ENCODE measurements at places on chromosomes 12 and 14. TPM values are rescaled to one million over a fixed set of nuclear protein-coding genes. Genes with fewer than 3 reads are reported as not detected.

Gene RHEBL1
- total RNA-seq: 3.5 TPM

Gene DDN
- 5.2 TPM for total RNA-seq

Gene SPTB
- not detected for total RNA-seq

Gene GPR137C
- total RNA-seq: 7.8 TPM

Gene COX8C
- total RNA-seq: not detected

Gene FZD10
- not detected for total RNA-seq

GRCh38 chr14:51370758-51371386 lies 130.8 kb downstream of the TMX1 start:
- DNase-seq: no peak

- DNase-seq: no peak
Measured at GRCh38 chr12:63911341-63911740, 66.8 kb downstream of the SRGAP1 start.

GRCh38 chr12:51639361-51639760 lies 48.3 kb downstream of the SCN8A start:
- DNase-seq: no peak

DNA sequence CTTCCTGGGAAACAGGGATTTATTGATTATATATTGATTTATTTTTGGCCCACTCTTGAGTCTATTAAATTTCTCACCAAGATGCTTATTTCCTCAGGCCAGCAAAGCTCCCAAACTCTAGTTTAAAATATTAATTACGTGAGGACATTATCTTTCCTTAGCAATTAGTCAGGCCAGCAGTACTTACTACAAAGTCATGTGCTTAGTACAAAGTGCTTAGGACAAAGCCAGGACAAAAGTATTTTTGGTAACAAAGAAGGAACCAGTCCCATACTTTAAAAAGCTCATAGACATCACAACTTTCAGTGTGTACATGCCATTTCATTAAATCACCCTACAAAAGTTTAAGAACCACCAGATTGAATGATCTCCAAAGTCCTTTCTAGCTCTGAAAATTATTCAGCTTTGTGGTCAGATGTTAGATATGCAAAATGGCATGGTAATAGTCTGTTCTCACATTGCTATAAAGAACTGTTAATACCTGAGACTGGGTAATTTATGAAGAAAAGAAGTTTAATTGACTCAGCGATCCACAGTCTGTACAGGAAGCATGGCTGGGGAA lies 94.7 kb upstream of the PWP1 start:
- DNase-seq: no peak

DNA sequence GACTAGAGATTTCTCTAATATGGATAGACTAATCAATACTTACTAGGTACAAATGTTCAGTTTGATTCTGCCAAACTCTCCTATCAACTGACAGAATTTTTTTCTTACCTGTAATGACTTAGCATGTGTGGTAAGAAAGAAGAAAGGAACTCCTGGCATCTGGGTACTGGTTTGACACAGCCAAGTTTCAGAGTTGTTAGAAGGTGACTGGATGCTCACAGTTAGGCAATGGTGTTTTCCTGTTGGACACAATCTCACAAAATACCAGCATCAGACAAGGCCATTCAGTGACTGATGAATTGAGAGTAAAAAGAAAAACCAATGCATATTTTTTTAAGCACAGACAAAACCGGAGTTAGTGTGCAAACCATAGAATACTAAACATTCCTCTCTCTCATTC lies 4.2 kb downstream of the MUCL1 start:
- DNase-seq: no peak

- DNase-seq: no peak
Measured at GRCh38 chr12:66049538-66050282, 80.8 kb downstream of the LLPH start.

GRCh38 chr12:59929110-59929509 lies 333.3 kb downstream of the SLC16A7 start:
- no peak for DNase-seq

DNA sequence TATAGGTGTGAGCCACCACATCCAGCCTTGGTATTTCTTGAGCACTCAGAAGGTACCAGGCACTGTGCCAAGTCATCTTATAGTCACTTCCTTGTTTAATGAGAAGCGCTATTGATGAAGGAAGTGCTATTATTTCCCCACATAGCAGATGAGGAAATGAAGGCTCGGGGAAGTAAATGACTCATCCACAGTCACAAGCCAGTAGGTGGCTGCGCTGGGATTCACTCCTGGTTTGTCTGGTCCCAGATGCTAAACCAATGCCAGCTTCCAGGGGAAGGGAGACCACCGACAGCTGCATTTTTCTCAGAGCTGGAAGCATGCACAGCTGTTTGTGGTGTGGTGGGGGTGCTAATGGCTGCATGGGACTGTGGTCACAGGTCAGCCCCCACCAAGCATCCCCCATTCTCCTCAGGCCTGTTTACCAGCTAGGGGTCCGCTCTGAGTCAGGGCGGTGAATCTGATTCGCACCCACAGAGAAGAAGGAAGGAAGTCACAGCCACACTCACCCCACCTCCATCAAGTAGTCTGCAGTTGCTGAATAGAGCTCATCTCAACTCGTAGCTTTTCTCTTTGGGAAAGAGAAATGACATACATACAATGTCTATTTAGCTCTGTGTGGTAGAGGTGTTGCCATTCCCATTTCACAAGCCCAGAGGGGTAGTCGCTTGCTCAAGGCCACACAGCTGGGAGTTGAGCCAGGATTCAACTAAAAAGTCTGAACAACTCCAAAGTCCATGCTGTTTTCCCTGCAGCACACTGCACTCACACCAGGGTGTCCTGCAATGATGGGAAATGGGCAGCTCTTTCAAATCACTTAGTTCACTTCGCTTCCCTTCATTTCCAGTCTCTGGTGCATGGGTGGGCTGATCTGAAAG lies 6.3 kb upstream of the LTBP2 start:
- DNase-seq: no peak

DNA sequence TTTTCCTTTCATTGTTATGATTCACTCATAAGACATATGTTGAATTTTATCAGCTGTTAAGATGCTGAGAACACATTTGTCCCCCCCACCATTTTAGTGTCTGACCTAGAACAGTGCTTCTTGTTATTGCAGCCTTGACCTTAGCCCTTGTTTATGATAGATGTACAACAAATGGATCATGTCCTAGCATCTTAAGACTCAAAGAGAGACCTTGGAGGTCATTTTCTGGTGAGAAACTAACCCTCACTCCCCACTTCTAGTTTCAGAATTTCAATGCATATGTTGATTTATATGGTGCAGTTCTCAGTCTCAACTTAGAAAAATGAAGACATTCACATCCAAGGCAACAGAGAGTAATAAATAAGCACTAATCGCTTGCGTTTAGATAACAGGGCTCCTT lies 391.2 kb downstream of the AEBP2 start:
- DNase-seq: no peak

DNA sequence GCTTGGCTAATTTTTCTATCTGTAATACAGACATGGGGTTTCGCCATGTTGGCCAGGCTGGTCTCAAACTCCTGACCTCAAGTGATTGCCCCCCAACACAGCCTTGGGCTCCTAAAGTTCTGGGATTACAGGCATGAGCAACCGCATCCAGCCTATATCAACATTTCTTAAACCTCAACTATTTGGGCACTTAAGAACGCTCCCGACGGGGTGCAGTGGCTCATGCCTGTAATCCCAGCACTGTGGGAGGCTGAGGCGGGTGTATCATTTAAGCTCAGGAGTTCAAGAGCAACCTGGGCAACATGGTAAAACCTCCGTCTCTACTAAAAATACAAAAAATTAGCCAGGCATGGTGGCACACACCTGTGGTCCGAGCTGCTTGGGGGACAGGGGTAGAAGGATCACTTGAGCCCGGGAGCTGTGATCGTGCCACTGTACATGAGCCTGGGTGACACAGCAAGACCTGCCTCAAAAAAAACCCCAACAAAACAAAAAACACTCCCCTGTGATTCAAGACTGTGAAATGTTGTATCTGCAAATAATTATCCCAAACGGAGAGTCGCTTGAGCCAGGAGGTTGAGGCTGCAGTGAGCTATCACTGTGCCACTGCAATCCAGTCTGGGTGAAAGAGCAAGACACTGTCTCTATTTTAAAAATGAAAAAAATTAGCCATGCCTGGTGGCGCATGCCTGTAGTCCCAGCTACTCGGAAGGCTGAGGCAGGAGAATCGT lies 21.5 kb downstream of the PPTC7 start:
- DNase-seq: no peak

DNA sequence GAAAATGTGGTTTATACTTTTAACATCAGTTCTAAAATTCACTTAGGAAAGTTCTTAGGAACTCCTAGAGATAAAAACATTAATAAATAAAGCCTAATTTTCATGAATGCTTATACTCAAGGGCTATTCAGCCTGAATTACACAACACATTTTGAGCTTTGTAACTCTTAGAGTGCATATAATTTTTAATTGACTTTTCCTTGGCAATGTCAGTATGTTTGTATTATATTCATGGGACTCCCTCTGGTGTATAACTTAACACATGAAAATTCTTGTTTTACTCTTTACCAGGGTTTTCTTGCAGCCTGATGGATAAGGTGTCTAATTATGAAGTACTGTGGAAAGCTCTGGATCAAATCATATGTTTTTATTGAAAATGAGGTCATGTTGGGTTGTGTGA lies 150.6 kb upstream of the HMGA2 start:
- no peak for DNase-seq

DNA sequence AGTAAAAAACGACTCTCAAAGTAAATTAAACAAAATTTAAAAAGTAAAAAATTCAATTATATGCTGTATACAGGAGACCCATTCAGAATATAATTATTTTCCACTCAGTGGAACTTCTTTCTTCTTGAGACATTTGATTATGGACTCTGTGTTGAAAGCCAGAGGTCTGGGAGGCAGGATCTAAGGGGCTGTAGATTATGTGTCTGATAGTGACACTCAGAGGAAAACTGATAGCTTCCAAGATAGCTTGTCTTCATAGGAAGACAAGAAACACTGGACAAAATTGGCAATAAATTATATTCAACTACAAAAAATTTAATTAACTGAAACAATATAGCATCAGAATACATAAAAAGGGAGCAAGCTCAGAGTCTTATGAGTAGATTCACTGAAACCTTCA lies 135.8 kb downstream of the KITLG start:
- no peak for DNase-seq

DNA sequence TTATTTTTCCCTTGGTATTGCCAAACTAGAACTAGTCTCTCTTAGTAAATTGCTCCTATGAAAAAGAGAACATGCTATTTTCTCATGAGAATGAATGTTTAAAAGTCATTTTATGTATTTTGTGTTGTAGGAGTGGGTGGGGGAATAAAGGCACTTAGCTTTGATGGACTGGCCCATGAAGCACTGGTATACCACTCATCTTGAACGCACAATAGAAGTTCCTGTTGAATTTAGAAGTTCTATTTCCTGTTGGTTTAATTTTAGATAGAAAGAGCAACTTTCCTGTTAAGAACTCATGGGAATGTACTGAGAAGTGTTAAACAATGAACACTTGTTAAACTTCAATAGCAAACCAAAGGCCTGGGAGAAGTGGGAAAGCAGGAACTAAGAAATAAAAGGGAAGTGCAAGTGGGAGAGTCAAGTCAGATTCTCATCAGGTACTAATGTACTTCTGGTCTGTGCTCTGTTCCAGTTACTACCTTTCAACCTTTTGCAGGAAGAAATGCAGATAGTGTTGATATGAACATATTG lies 23.1 kb downstream of the TTC6 start:
- DNase-seq: no peak
